Aorta (tissue), 5 donors: ENCODE measurements at places on chromosomes 16 and 17. TPM values are rescaled to one million over a fixed set of nuclear protein-coding genes. Genes with fewer than 3 reads are reported as not detected.

The CMTM4 gene
- total RNA-seq, result 16.5 TPM

The SKAP1 gene
- total RNA-seq, result 0.84 TPM

The CLEC19A gene
- total RNA-seq, result not detected

The TM4SF5 gene
- total RNA-seq, result not detected

The ZNF629 gene
- 11.8 TPM for total RNA-seq

The TNFRSF13B gene
- not detected for total RNA-seq

The CASKIN1 gene
- total RNA-seq, result 0.15 TPM

The WSCD1 gene
- total RNA-seq, result 10.7 TPM

The TNFRSF17 gene
- not detected for total RNA-seq

The GCGR gene
- total RNA-seq, result 0.63 TPM

DNA sequence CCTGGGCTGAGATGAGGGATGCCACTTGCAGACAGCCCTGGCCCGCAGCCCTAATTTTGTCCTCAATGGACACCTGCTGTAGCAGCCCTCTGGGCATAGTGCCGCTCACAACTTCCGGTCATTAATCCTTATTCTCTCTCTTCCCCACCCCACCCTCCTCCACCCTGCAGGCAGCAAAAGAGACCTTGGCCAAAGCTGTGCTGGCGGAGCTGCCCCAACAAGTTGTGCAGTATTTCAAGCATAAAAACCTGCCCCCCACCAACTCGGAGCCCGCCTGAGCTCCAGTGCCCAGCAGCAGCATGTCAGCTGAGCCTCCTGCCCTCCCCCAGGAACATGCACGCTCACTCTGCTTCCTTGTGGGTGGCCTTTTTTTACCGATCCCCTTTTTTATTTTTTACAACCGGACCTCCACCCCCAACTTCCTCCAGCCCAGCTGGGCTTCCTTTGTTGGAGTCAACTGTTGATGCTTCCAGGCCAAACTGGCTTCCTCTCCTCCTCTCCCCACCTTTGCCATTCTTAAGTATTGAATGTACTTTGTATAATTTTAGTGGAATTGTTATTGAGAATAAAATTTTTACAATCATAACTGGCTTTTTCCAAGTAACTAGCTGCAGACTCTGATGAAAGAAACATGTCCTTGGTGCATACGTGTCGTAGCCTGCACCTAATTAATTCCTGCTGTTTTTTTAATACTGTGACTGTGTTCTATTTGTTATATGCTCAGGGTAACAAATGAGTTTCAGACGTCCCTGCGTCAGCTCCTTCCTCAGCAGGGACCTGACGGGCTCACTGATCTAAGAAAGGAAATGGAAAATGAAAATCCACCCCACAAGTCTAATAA is 38.2 kb downstream of the PSME3IP1 start:
- no peak overlapping the region for H3K27ac ChIP-seq
- peak; percentile 67 for DNase-seq
- H3K36me3 ChIP-seq, result no peaks in the 10 kb centered on the region
- H3K4me1 ChIP-seq, result no peaks in the 10 kb centered on the region
- no peaks in the 10 kb centered on the region for H3K27me3 ChIP-seq

- H3K27me3 ChIP-seq, result no peaks in the 10 kb centered on the region
- no peak for DNase-seq
- no peak overlapping the region for H3K27ac ChIP-seq
- H3K36me3 ChIP-seq, result peaks cover 2% of the 10 kb centered on the region
- no peak overlapping the region for H3K4me3 ChIP-seq
Observed at GRCh38 chr17:81277421-81277820, 17.7 kb downstream of the SLC38A10 start.

DNA sequence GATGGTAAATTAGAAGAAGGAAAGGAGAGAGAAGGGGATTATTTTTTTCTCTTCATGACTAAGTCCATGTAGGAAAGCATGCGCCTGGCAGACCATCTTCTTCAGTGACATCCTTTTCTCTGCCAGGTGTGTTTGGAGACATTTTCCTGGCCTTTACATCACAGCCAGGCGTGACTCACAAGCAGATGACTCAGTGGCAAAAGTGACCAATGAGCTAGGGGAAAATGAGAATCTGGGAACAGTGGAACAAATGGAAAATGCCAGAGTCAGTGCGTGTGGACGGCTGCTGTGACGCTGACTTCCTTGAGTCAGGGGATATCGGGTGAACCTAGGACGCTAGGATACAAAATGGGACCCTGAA is 9.4 kb downstream of the KIAA0513 start:
- no peaks in the 10 kb centered on the region for H3K36me3 ChIP-seq
- H3K4me3 ChIP-seq, result no peak overlapping the region
- H3K27me3 ChIP-seq, result no peaks in the 10 kb centered on the region
- H3K4me1 ChIP-seq, result no peaks in the 10 kb centered on the region
- DNase-seq, result no peak
- H3K27ac ChIP-seq, result no peak overlapping the region

DNA sequence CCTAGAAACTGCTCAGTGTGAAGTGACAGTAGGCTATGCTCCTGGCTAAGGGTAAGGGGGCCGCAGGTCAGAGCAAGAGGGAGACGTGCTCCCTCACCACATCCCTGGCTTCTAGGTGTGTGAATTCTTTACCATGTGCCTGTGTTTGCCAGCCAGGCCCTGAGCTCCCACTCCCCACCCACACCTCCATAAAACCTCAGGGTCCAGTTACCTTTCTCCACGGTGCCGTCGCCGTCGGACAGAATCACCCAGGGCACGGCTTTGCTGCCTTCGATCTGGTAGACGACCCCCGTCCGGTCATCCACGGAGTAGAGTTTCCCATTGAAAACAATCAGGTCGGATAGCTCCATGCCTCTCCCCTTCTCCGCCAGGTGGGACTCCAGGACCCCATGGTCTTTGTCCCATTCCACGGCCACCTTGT is 12.8 kb downstream of the CANT1 start:
- H3K36me3 ChIP-seq, result no peaks in the 10 kb centered on the region
- no peaks in the 10 kb centered on the region for H3K4me1 ChIP-seq
- H3K4me3 ChIP-seq, result no peak overlapping the region
- H3K27ac ChIP-seq, result no peak overlapping the region

DNA sequence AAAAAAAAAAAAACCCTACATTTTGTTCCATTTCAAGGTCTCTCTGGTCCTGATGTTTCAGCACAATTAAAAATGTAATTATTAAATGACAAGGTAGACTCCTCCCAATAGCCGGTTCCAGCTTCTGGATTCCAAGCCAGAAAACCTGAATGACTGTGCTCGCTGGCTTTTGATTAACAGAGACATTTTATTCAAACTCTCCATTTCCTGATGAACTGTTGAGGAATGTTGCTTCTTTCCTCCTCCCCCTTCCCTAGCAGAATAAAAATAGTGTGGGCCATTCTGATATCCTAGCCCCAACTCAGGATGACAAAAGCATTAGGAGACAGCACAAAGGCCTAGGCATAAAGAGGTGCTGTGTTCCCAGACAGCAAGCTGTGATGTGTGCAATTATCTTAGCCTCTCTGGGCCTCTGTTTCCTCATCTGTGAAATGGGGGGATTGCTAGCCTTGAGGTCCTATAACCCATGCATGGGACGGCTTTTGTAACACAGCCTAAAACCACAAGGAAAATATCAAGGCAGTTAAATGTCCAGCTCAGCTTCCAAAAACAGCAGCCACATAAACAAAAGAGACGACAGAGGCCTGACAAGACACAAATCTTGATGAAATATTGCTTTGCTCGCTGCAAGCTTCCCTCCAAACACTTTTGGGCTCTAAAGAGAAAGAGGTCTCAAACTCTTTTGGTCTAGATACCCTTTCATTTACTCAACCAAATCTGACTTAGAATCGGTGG is 127.2 kb upstream of the RCVRN start:
- no peak overlapping the region for H3K27ac ChIP-seq
- no peak overlapping the region for H3K4me3 ChIP-seq
- no peak for DNase-seq
- H3K36me3 ChIP-seq, result no peaks in the 10 kb centered on the region
- no peaks in the 10 kb centered on the region for H3K27me3 ChIP-seq

GRCh38 chr16:50697881-50698767 is 4.7 kb downstream of the NOD2 start:
- no peaks in the 10 kb centered on the region for H3K4me1 ChIP-seq
- H3K36me3 ChIP-seq, result no peaks in the 10 kb centered on the region
- no peaks in the 10 kb centered on the region for H3K27me3 ChIP-seq
- no peak overlapping the region for H3K27ac ChIP-seq

GRCh38 chr16:11706180-11706742 is 36.4 kb downstream of the TXNDC11 start:
- no peak overlapping the region for H3K4me3 ChIP-seq
- no peaks in the 10 kb centered on the region for H3K27me3 ChIP-seq
- H3K4me1 ChIP-seq, result no peaks in the 10 kb centered on the region
- no peaks in the 10 kb centered on the region for H3K36me3 ChIP-seq
- DNase-seq, result no peak

GRCh38 chr16:48526058-48526957 is 83.7 kb downstream of the N4BP1 start:
- no peaks in the 10 kb centered on the region for H3K36me3 ChIP-seq
- no peak overlapping the region for H3K27ac ChIP-seq
- no peaks in the 10 kb centered on the region for H3K27me3 ChIP-seq

GRCh38 chr16:1395444-1396031 is 19.0 kb downstream of the UNKL start:
- no peak for DNase-seq
- H3K4me1 ChIP-seq, result no peaks in the 10 kb centered on the region
- H3K27ac ChIP-seq, result no peak overlapping the region
- H3K4me3 ChIP-seq, result no peak overlapping the region

DNA sequence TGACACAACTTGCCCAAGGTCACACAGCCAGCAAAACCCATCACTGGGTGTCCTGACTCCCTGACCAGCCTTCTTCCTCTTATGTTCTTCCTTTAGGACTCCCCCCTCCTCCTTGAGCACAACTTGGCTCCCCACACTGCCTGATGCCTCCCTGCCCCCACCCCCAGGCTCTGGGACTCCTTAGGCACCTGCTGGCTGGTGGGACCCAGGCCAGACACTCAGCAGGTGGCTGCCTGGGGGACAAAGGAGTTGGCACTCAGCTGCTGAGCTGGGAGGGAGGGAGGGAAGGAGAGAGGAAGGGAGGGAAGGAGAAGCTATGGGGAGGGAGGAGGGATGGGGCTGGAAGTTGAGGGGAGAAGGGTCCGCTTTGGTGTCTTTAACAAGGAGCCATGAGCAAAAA is 8.0 kb downstream of the SEZ6 start:
- no peak overlapping the region for H3K27ac ChIP-seq
- H3K27me3 ChIP-seq, result no peaks in the 10 kb centered on the region
- no peak overlapping the region for H3K4me3 ChIP-seq
- no peak for DNase-seq
- no peaks in the 10 kb centered on the region for H3K36me3 ChIP-seq
- no peaks in the 10 kb centered on the region for H3K4me1 ChIP-seq

GRCh38 chr16:50367777-50368409 is 895 bp downstream of the BRD7 start:
- peak overlapping the region; percentile 4 for H3K27ac ChIP-seq
- peaks cover 2% of the 10 kb centered on the region for H3K4me1 ChIP-seq
- H3K4me3 ChIP-seq, result peak overlapping the region; percentile 99

DNA sequence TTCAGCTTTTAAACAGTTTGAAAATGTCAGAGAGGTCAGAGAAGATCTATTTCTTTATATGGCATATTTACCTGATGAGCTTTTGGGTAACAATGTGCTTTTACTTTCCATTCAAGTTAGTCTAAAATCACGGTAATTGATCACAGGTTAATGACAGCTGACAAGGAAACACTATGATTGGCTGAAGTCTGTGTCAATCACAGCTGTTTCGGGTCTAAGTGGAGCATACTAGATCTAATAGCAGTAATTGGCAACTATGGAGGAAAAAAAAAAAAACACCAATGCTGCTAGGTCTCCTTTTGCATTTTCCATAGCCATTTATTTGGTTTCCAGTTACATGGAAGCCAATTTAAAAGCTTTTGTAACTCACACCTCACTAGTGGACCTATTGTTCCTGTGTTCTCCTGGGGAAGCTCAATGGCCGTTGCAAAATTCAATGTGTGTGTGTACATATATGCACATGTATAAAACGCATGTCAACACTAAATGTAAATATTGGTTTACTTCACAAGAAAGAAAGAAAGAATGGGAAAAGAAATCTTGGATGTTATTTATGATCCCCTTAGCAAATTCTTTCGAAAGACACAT is 568.3 kb upstream of the ZFHX3 start:
- H3K4me3 ChIP-seq, result no peak overlapping the region
- H3K4me1 ChIP-seq, result no peaks in the 10 kb centered on the region
- no peaks in the 10 kb centered on the region for H3K27me3 ChIP-seq

- no peak for DNase-seq
- no peaks in the 10 kb centered on the region for H3K27me3 ChIP-seq
- H3K27ac ChIP-seq, result no peak overlapping the region
- no peaks in the 10 kb centered on the region for H3K36me3 ChIP-seq
- H3K4me1 ChIP-seq, result no peaks in the 10 kb centered on the region
Observed at GRCh38 chr17:31074772-31075555, 19.8 kb upstream of the NF1 start.

- no peak overlapping the region for H3K4me3 ChIP-seq
- no peaks in the 10 kb centered on the region for H3K4me1 ChIP-seq
- no peak overlapping the region for H3K27ac ChIP-seq
- H3K36me3 ChIP-seq, result no peaks in the 10 kb centered on the region
- DNase-seq, result no peak
- H3K27me3 ChIP-seq, result no peaks in the 10 kb centered on the region
Observed at GRCh38 chr16:72187551-72187950, 15.6 kb upstream of the PMFBP1 start.

GRCh38 chr17:34386343-34386696 is 23.3 kb upstream of the CCL1 start:
- no peaks in the 10 kb centered on the region for H3K27me3 ChIP-seq
- no peak overlapping the region for H3K27ac ChIP-seq
- no peak overlapping the region for H3K4me3 ChIP-seq
- no peak for DNase-seq
- no peaks in the 10 kb centered on the region for H3K36me3 ChIP-seq
- no peaks in the 10 kb centered on the region for H3K4me1 ChIP-seq

- peak overlapping the region; percentile 4 for H3K4me3 ChIP-seq
- H3K27me3 ChIP-seq, result no peaks in the 10 kb centered on the region
- H3K27ac ChIP-seq, result peak overlapping the region; percentile 79
- H3K36me3 ChIP-seq, result no peaks in the 10 kb centered on the region
Observed at GRCh38 chr17:75877752-75878173, 618 bp downstream of the TRIM47 start.

DNA sequence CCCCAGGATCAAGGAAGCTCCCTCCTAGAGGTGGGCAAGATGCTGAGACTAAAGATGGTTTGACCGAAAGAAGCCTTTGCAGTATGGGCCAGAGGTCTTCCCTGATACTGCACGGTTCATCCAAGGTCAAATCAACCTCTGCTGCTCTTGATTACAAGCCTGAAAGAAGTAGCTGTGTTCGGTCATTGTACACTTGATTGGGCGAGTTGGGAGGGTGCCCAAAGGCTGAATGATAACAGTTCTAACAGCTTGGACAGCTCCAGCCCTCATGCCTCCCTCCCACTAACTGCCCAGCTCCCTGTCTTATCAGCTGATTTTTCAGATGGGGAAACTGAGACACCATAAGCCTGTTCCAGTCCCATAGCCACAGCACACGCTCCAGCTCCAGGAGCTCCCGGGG is 42.8 kb downstream of the ABCC12 start:
- no peaks in the 10 kb centered on the region for H3K27me3 ChIP-seq
- H3K4me1 ChIP-seq, result no peaks in the 10 kb centered on the region
- no peaks in the 10 kb centered on the region for H3K36me3 ChIP-seq
- DNase-seq, result no peak
- no peak overlapping the region for H3K4me3 ChIP-seq

- no peak overlapping the region for H3K27ac ChIP-seq
- no peaks in the 10 kb centered on the region for H3K36me3 ChIP-seq
- H3K4me1 ChIP-seq, result no peaks in the 10 kb centered on the region
- H3K4me3 ChIP-seq, result no peak overlapping the region
- H3K27me3 ChIP-seq, result no peaks in the 10 kb centered on the region
- no peak for DNase-seq
Observed at GRCh38 chr17:44786551-44787081, 27.8 kb downstream of the ADAM11 start.
